ENCODE measurements at places on chromosomes 16 and 17. TPM values are rescaled to one million over a fixed set of nuclear protein-coding genes. Genes with fewer than 3 reads are reported as not detected.

Gene NOD2
- 1.8 TPM for total RNA-seq

Gene TBC1D3I
- 0.17 TPM for total RNA-seq

Gene IL21R
- 46.4 TPM for total RNA-seq

Gene AHSP
- total RNA-seq, result not detected

Gene DBF4B
- total RNA-seq, result 18.3 TPM

Gene KRT20
- not detected for total RNA-seq

Gene UMOD
- total RNA-seq, result not detected

Gene FAM20A
- total RNA-seq, result not detected

Gene ZNF668
- total RNA-seq, result 10.8 TPM

Gene KRT24
- not detected for total RNA-seq

Gene ANTKMT
- total RNA-seq, result 9.7 TPM

Measured in activated naive CD4-positive, alpha-beta T cell treated with anti-CD3 and anti-CD28 coated beads, Interleukin-2, amount 10 ng/mL, durations not matched to agents 5 hours and 36 hours (primary cell).